ENCODE measurements at places on chromosomes 2 and 18.

- DNase-seq, result no peak
Measured at GRCh38 chr2:55175254-55176093, 56.6 kb downstream of the CLHC1 start.

- no peak for DNase-seq
Measured at GRCh38 chr2:99562516-99562915, 72.7 kb upstream of the REV1 start.

- no peak for DNase-seq
Measured at GRCh38 chr18:45350404-45351156, 264.7 kb upstream of the SLC14A2 start.

- DNase-seq, result no peak
Measured at GRCh38 chr18:13451661-13452387, 233.3 kb downstream of the LDLRAD4 start.

GRCh38 chr2:223107825-223108224 is 55.8 kb downstream of the KCNE4 start:
- DNase-seq, result no peak

GRCh38 chr18:51020536-51020935 is 9.5 kb upstream of the SMAD4 start:
- no peak for DNase-seq

DNA sequence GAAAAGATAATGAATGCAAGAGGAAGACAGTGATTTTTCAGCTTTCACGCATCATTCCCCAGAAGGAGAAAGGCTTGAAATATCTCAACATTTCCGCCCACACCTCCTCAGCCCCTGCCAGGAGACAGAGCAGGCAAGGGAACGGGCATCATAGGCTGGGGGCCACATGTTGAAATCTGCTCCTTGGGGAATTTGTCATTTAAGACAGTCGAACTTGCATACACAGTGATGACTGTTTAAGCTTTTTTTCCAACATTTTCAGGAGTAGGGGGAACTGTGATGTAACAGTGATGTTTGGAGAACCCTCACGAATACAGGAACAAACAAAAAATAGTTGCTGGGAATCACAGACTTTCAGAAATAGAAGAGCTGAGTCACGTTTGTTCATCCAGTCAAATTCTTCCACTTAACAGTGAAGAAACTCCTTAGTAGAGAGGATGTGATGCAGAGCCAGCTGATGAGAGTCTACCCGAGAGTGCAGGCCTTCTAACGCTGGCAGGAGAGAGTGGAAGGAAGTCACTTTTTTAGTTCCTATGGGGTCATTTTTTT is 266.8 kb downstream of the ALPK2 start:
- no peak for DNase-seq

DNA sequence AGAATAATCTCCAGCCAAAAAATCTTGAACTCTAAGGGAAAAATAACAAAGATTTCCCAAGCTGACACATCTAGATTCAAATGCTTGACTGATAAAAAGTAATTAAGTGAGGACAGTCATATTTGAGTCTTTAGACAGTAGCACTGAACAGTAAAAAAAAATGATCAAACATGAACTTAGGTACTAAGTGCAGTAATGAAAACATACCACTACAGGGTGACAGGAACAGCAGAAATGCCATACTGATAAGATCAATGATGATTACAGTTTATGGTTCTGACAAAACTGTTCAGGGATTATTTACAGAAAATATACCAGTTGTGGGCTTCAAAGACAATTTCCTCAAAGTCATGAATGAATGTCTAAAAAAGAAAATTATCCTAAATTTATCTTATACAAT is 80.3 kb downstream of the OSBPL1A start:
- DNase-seq, result no peak

DNA sequence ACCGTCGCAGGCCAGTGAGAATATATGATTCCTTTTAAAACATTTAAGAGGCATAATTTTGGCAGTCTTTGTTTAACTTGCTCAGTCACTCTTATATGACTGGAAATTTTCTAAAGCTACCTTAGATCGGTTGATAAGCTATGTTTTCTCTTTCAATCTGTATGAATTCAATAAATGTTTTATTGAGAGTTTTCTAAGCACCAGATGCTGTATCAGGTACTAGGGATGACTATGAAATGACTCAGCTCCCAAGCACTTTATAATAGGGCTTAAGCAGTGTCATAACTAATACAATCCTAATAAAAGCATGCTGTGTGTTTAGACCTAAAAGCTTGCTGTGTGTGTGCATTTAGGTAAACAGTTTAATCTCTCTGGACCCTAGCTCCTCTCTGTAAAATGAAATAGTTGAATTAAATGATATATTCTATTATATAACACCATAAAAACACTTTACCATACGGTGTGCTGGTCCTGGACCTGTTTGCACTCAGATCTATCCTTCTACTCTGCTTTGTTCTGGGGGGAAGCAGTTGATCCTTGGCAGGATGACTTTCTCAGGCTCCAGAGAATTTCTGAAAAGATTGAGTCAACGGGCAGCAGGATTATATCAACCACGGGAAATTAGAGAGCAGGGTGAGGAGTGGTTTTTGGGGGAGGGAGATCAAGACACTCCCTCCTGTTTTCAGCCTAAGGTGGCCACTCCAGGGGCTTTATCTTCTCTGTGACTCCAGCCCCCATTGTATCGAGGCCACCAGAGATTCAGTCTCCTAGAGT is 26.1 kb upstream of the SLC38A11 start:
- no peak for DNase-seq

DNA sequence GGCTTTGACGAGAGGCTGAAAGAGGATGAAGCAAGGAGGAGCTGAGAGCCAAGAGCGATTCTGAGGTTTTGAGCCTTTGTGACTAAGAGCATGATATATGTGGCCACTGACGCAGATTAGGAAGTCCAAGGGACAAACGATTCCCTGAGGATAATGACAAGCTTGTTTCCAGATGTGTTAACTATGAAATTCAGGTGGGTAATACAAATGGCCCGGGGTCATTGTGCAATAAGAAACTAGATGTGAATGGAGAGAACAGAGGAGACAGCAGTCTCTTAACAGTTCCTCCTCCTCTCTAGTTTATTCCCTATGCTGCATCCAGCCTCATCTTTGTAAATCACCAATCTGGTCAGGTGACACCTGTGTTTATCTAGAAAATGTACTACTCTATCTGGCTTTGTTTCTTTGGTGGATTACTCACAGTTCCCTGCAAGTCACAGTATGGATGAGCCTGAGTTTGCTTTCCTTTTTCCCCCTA is 84.2 kb downstream of the SOCS6 start:
- no peak for DNase-seq

DNA sequence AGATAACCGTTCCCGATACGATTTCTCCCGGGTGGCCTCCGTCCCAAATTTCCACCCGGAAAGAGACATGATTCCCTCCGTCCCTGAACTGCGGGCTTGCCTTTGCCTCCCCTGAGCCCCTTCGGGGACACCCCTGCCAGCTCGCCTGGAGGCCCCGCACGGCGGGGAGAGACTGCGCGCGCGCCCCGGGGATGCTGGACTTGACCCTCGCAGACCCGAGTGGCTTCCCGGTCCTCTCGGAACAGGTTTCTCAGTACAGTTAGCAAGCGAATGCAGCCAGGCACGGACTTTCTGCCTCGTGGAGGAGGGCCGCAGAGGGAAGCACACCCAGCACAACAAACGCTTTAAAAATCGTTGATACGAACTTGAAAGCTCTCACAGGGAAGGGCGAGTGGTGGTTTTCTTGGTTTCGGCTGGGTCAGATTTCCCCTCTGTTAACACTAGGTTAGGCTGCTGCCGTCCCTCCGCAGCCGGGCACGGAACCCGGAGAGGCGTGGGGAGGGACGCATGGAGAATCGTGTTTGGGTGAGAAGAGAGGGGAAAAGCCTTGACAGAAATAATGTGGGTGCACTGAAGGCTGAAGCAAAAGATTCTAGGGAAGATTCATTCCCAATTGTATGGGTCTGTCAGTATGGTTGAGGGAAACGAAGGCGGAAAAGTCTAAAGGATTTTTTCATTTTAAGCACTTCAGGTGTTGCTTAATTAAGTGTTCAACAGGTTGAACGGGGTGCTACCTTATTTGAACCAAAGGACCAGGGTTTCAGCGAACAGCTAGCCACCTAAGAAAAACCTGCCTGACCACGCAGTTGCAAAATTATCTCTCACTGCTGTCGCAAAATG is 916 bp downstream of the TNFRSF11A start:
- no peak for DNase-seq

DNA sequence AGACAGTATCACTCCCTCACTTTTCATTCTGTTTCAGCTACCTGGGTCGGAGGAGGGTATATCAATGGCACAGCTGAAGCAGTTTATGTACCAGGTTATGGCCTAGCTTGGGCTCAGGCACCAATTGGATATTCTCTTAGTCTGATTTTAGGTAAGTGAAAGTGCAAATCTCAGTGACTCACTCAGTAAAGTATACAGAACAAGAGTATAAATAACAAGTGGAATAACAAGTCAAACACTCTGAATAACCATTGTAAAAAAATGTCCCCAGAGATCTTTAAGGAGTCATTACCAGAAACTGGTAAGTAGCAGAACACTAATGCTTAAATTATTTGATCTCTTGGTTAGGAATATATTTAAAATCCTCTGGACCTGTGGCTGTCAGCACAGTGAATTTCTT is 5.7 kb downstream of the SLC5A7 start:
- DNase-seq, result no peak

- DNase-seq, result no peak
Measured at GRCh38 chr18:79947054-79947755, 4.2 kb downstream of the SLC66A2 start.

DNA sequence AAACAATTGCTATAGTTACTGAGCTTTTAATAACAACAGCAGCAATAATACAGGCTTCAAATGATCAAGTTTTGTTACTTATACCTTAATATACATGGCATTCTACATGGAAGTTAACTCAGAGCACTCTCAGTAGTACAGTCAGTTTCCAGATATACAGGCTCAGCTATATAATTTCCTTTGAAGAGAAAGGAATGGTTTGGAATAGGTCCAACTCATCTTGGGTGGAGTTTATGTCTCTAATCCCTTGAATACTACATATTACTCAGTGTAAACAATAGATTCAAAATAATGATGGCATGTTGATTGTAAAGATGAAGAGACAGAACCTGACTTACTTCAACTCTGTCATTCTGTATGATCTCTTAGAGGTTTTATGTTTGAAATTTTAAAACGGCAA is 174.9 kb downstream of the EPHA4 start:
- DNase-seq, result no peak

GRCh38 chr18:56962322-56962721 is 184.6 kb upstream of the BOD1L2 start:
- DNase-seq, result no peak

- no peak for DNase-seq
Measured at GRCh38 chr2:17303054-17303453, 215.2 kb downstream of the RAD51AP2 start.

DNA sequence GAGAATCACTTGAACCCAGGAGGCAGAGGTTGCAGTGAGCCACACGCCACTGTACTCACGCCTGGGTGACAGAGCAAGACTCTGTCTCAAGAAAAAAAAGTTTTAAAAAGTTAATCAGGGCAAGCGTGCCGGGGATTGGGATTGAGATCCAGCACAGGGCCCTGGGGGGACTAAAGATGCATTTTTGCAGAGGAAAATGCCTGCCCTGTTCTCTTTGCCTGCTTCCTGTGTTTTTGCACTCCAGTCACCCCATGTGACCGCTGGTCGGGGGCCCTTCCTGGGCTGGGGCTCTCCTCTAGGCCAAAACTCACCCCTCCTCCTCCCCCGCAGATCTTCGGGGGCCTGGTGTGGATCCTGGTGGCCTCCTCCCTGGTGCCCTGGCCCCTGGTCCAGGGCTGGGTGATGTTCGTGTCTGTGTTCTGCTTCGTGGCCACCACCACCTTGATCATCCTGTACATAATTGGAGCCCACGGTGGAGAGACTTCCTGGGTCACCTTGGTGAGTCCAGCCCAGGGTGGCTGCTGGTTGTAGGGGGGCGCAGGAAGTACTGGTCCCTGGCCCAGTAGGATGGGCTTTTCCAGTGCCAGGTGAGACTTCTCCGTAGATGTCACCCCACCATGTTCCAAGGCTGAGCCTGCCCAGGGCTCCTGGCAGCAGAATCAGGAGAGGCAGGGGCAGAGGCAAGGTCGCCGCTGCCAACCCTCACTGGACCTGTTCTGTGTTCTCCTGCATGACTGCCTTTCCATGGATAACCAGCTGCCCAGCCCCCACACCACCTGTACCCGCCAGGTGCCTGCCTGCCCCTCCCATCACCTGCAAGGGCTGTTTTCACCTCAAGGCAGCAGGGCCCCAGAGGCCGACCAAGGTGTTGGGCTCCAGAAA is 22.4 kb downstream of the MAL start:
- DNase-seq, result no peak
